ENCODE measurements at places on chromosomes 12 and 14.

DNA sequence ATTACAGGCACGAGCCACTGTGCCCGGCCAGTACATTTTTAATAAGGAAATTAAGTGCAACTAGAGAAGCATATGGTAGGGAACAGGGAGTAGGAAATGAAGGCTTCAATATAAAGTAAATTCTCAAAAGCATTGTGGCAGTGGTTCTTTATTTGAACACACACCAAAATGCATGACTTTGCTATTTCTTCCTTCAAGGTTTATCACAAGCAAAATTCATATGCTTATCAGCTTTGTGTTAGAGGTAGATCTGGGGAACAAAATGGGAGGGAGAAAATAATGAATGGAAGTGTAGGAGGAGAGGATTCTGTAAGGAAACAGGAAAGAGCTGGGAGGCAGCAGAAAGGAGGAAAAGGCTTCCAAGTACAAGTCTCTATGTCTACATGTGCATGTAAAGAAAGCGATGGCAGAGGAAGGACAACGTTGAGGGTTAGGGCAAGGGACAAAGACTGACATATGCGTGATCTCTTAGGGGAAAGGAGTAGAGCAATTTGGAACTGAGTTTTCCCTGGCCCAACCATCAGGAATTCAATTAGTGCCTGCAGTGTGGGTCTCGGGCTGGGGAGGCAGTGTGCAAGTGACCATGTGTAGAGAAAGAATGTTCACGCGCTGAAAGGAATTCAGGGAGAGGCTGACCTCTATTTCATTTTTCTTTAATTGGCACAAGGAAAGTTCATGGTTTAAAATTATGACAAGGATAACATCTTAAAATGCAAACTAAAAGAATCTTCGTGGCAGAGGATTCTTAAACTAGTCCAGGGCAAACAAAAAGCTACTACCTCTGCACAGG lies 22.9 kb upstream of the RASSF8 start:
- DNase-seq = no peak

GRCh38 chr12:53327435-53328042 lies 6.1 kb upstream of the AAAS start:
- DNase-seq = no peak

DNA sequence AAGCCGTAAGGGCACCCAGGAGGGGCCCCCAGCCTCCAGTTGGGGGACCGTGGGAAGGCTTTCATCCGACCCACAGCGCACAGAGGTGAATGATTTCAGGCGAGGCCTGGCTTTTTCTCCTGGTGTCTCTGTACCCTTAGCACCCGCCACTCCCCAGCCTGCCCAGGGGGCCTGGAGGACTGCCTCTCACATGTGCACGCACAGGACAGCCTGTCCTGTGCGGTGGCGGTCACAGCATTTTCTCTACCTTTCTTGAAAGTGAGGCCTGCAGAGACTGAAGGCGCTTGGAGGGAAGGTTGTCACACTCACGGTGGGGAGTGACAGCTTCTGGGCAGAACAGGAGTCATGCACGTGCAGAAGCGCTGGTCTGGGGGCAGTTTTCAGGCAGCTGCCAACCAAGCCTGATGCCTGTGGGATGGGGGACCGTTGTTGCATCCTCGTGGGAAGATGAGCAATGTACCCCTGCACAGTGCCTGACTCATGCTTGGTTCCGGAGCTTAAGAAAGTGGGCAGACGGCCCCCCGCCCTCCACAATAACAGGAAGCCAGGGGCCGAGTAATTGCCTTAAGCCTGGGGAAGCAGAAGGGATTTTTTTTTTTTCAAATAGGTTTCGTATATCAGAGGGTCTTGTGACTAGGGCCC lies 148.1 kb downstream of the TSPAN9 start:
- no peak for DNase-seq

GRCh38 chr12:58487255-58487654 lies 433.0 kb downstream of the LRIG3 start:
- no peak for DNase-seq

GRCh38 chr12:88784166-88784565 lies 203.9 kb upstream of the KITLG start:
- no peak for DNase-seq

DNA sequence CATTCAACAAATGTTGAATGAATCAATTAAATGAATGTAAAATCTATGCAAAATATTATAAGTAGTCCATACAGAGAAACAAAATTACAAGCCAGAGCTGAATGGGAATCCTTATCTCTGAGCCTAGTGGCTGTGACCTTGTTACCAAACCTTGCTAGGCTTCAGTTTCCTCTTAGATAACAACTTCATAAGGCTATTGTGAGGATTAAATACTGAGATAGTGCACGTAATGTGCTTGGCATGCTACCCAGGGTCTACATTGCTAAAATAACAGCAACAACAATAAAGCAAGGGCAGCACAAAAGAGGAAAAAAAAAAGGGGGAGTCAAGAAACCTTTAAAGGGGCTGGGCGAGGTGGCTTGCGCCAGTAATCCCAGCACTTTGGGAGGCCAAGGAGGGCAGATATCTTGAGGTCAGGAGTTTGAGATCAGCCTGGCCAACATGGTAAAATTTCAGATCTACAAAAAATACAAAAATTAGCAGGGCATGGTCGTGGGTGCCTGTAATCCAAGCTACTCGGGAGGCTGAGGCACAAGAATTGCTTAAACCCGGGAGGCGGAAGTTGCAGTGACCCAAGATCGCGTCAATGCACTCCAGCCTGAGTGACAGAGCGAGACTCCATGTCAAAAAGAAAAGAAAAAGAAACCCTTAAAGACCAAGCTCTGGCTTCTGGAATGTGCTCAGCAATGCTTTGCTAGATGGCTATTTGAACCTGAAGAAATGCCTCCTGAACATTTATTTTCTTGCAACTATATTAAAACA lies 14.1 kb downstream of the STAB2 start:
- no peak for DNase-seq

DNA sequence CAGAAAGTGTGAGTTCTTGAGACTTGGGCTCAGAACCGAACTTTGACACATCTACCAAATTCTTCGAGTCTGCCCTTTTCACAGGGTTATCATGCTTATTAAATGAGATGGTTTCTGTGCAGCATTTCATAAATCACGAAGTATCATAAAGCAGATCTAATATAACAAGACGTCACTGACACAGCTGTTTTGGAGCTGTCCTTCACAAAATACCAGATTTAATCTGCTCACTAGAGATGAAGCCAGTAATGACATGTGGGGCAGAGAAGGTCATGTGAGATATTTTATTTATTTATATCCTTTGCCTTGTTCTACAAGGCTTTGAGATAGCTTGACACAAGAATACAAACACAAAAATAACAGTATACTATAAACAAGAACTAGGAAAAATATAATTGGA lies 127.0 kb downstream of the RPAP3 start:
- DNase-seq = no peak

GRCh38 chr14:98364961-98365360 lies 907.0 kb downstream of the BCL11B start:
- DNase-seq = no peak

Measured in activated effector memory CD4-positive, alpha-beta T cell treated with anti-CD3 and anti-CD28 coated beads, Interleukin-2, amount 50 U/mL, for 16 hours (primary cell).